Epithelial cell of esophagus (primary cell): ENCODE measurements at places on chromosomes 3 and 15.
A peak's percentile ranks its signal among the peaks of the same experiment; 100 is the strongest.

GRCh38 chr3:4751029-4751501 is 228.2 kb upstream of the BHLHE40 start:
- DNase-seq, result peak; percentile 56

DNA sequence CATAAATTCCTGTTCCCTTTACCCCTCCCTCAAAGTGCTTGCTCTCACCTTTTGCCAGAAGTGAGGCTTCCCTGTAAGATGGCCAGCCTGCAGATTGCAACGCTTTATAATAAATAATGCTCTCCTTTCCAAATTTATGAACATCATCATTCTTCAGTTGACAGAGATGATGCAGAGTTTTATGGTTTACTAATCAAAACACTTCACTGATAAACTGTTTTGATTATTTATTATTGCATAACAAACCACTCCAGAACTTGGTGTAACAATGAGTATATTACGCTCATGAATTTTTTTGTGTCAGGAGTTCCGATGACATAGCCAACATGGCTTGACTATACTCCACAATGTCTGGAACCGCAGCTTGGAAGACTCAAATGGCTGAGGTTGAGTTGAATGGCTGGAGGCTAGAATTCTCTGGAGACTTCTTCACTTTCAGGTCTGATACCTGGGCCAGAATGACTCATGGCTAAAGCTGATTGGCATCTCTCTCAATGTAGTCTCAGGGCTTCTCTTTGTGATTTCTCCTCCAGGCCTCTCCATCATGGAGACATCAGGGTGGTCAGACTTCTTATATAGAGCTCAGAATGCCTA is 27.3 kb upstream of the TGFBR2 start:
- peak; percentile 55 for DNase-seq

- DNase-seq, result no peak
These were observed 9.6 kb downstream of the LINGO1 start for GRCh38 chr15:77622934-77623754.

DNA sequence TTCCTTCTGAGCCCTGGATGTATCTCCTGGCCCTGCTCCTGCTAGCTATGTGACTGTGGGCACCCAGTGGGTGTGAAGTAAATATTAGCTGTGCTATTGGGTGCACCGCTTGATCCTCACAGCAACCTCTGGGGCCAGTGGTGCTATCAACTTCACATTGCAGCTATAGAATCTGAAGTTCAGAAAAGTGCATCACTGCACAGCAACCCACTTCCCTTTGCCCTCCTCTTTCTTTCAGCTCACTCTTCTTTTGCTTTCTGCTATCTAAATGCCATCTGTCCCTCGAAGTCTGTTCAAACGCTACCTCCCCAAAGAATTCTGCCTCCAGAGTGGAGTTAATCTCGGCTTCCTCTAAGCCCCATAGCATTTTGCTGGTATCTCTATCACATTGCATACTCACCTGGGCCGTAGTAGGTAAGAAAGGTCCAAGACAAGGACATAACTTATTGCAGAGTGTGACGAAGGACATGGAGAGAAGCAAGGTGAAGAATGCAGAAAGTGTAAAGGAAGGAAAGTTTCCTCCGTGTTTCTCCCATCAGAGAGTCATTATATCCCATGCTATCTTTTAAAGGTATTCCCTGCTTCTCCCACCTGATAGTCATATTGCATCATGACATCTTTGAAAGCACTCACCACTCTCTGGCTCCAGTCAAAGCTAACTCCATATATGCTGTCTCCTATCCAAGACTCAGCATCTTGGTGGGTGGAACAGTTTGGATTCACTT is 57.1 kb upstream of the BCL6 start:
- DNase-seq, result no peak

DNA sequence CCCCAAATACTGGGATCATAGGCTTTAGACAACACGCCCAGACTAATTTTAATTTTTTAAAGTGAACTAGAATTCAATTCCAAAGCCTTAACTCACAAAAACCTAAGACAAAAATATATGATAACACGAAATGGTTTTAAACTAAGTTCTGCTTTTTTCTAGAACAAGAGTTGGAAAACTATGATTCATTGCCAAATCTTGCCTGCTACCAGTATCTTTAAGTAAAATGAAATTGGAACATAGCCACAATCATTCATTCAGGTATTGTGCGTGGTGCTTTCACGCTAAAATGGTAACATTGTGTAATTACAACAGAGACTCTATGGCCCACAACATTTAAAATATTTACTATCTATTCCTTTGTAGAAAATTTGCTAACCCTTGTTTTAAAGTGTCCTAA is 488.0 kb upstream of the ZNF385D start:
- no peak for DNase-seq
